ENCODE measurements at places on chromosomes 5 and 9.

DNA sequence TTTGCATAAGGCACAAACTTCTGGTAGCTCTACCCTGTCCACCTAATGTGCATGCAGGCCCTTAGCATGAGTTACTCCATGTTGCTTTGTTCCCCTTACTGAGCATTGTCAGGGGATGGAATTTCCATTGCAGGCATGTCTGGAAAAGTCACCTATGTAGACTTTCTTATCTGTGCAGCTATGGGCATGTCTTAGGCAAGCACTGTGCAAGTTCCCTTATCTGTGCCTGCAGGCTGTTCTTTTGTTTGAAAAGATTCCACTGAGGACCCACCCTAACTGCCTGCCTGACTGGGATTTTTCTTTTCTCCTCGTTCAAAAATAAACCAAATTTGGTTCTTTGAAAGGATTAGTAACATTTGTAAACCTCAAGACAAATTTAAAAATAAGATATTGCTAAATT, 587.0 kb downstream of the CDH18 start:
- DNase-seq = no peak

DNA sequence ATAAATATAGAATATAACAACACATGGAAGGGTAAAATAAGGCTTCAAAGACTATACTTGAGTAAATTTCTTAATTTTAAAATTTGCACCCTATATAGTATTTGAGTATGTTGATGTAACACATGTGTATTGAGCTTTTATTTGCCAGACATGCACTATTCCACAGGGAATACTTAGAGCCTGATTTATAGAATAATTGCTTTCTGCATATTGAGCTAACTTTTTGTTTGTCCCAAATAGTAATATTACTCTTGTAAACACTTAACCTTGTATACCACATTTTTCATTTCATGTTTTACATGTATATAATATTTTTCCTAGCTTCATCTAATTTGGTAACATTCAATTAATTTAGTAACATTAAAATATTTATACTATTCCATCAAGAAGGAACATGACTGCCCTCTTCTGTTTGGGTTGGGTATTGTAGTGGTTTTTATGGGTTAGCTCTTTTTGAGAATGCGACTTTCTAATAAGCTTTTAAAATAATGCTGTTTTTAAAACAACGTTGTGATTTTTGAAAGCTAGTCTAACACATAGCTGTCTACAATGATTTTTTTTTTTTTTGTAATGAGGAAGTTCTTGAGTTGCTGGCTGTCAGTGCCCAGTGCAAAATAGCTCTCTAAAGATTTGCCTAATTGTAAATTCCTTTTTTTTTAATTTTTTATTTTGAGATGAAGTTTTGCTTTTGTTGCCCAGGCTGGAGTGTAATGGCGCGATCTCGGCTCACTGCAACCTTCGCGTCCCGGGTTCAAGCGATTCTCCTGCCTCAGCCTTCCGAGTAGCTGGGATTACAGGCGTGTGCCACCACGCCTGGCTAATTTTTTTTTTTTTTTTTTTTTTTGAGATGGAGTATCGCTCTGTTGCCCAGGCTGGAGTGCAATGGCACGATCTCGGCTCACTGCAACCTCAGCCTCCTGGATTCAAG, 4.8 kb downstream of the SUB1 start:
- peak; percentile 70 for DNase-seq

- peak; percentile 17 for DNase-seq
Observed at GRCh38 chr9:126975327-126976220, 61.0 kb downstream of the RALGPS1 start.

DNA sequence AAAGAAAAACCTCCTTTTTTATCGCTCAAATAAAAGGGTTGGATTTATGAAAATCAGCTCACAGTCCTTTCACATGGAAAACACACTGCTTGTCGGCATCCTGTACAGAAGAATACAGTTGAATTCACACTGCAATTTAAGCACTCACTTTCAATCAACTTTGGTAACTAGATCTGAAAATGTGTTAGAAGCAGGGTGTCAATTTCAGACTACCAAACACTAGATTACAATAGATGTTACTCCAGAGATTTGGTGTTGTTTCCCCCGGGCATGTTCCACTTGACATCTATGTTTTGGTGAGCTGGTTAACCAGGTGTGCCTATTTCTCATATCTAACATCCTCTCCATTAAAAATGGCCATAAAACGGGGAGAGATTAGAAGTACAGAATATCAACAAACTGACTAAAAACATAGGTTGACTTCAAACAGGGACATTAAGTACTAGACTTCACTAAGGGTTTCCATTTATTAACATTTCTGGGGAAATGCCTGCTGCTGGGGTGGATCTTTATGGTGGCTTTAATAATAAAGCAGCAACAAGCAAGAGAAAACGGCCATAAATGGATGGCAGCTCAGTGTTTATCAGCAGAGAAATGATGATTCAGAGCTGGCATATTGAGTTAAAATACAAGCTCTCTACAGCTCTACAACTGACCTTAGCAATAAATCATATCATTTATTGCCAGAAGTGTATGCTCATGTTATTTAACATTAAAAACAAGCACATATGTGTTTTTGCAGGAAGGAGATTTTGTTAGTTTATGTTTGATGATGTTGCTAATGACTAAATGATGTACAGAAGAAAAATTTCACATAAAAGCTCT, 158.8 kb downstream of the SLF1 start:
- no peak for DNase-seq

GRCh38 chr5:128895122-128895521, 70.2 kb upstream of the SLC27A6 start:
- DNase-seq = no peak

GRCh38 chr5:68685863-68686262, 408.0 kb upstream of the SLC30A5 start:
- no peak for DNase-seq

DNA sequence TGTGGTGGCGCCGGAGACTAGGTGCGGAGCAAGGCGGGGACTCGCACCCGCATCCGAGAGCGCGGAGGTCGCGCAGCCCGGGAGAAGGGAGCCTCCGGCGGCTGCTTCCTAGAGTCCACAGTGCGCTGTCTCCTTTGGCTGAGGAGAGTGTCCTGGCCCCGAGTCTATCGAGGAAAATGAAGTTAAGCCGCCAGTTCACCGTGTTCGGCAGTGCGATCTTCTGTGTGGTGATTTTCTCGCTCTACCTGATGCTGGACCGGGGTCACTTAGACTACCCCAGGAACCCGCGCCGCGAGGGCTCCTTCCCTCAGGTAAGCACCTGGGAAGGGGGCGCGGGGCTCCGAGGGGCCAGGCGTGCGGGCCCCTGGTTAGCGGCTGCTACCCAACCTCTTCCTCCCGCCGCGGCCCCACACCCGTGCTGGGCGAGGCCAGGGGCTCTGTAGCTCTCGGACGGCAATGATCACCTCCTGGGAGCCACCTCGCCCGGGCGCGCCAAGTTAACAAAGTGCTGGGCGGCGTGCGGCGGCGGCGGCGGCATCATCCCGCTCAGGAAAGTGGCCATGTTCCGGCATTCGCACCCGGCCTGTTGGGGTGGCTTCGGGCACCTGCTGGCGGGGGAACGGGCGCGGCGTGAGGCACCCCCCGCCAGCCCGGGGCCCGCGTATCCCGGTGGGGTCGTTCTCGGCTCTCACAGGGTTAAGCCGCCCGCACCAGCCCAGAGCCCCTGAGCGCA, 681 bp downstream of the MAN2A1 start:
- peak; percentile 39 for DNase-seq

- no peak for DNase-seq
Observed at GRCh38 chr5:42887097-42887496, 75.4 kb upstream of the SELENOP start.

GRCh38 chr9:80957801-80958200, 731.5 kb downstream of the TLE1 start:
- DNase-seq = no peak

- no peak for DNase-seq
Observed at GRCh38 chr5:67133776-67134175, 62.8 kb downstream of the CD180 start.

GRCh38 chr9:93110311-93110855, 14.4 kb downstream of the CARD19 start:
- no peak for DNase-seq

- no peak for DNase-seq
Observed at GRCh38 chr5:115501464-115502210, 42.9 kb downstream of the FEM1C start.

DNA sequence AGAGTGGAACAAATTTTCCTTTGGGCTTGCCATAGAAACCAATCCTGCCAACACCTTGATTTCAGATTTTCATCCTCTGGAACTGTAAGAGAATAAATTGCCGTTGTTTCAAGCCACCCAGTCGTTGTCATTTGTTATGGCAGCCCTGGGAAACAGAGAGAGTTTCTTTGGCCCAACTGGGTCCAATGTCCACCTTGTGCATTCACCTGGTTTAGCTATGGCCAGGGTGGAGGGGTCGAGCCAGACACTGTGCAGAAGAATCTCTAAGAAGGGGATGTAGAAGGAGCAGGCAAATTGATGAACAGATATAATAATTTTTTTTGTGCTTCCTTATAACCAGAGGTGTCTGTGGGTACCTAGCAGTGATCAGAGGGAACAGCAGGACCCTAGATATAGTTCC, 9.8 kb downstream of the KIF4B start:
- no peak for DNase-seq

GRCh38 chr9:37511016-37512010, 25.6 kb downstream of the POLR1E start:
- no peak for DNase-seq

DNA sequence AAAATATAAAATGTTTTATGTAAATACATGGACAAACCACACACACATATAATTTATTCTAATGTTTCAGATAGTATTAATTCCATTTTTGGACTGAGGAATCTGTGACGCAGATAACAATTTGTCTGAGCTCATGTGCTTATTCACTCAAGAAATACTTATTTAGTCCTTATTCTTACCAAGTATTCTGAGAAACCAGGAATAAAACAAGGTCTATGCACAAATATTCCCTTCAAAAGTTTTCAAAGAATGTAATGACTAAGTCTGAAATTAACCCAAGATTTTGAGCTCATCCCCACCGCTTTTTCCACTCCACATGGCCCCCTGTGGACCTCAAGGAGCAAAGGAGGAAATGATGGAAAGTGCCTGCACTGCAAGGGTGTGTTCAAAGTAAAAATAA, 1022.3 kb downstream of the EFNA5 start:
- DNase-seq = no peak

DNA sequence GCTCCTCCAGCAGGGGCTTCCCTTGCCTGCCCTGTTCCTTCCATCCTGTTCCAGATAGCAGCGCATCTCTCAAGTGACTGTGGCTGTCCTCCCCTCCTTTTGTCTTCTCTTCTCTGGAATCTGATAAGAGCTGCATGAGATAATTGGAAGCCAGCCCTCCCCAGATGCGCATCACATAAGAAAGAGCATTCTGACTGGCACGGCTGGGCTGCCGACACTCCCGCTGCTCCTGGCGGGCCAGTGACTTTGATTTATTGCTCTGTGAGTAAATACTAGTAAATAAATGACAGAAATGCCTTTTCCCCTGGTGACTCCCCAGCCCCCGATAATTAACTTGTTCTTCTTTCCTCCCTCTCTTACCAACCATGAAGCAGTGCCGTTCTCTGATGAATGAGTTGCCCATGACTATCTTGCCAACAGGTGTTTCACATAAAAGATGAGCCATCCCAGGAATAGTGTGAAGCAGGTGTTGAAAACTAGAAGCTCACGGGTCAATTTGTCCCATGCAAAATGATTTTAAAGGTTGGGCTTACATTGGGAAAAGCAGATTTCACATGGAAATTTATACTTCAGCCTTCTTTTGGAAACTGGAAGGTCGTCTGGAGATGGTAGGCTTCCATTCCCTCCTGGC, 212.3 kb downstream of the ERCC6L2 start:
- no peak for DNase-seq

GRCh38 chr5:10591159-10591558, 27.3 kb downstream of the ANKRD33B start:
- no peak for DNase-seq

GRCh38 chr5:90477621-90478215, 3.1 kb downstream of the POLR3G start:
- DNase-seq = peak; percentile 3

DNA sequence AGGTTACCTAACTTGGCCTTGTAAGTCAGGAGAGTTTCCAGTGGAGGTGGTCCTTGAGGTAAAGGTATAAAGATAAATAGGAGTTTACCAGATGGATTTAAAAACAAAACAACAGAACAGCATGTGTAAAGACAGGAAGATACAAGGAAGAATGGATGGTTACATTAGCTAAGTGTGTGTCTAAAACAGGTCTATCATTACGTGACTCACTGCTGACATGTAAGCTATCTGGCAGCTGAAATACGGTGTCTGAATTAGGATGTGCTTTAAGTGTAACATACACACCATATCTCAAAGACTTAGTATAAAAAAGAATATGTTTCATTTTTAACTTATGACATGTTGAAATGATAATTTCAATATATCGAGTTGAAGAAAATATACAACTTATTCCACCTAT, 405.1 kb upstream of the ADAMTSL1 start:
- no peak for DNase-seq

DNA sequence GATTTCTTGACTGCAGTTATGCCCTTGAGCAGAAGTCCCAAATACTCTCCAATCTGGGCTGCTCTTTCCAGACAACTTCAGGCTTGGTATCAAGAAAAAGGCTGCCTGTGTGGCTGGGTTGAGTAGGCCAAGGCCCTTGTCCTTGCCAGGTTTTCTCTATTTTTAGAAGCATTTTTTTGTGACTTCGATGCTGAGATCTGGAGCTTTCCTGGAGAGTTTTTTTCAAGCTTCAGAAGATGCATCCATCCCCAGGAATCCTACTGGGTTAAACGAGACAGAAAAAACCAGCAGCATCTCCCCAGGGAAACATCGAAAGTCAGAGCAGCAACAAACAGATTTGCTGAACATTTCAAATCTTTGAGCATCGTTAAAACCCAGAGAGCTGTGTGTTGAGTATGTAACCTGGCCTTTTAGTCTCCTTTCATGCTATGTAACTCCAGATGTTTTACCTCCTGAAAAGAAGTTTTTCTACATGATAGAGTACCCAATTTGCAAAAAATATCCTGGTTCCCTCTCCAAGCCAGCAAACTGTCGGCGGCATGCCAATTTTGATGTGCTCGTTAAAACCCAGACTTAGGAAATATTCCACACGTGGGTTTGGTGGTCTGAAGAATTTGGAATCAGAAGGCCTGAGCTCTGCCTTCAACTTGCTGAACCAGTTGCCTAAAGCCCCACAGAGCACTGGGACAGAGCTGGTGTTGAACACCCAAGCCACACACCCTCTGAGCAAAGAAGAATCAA, 98.1 kb upstream of the ALDH1B1 start:
- DNase-seq = no peak

DNA sequence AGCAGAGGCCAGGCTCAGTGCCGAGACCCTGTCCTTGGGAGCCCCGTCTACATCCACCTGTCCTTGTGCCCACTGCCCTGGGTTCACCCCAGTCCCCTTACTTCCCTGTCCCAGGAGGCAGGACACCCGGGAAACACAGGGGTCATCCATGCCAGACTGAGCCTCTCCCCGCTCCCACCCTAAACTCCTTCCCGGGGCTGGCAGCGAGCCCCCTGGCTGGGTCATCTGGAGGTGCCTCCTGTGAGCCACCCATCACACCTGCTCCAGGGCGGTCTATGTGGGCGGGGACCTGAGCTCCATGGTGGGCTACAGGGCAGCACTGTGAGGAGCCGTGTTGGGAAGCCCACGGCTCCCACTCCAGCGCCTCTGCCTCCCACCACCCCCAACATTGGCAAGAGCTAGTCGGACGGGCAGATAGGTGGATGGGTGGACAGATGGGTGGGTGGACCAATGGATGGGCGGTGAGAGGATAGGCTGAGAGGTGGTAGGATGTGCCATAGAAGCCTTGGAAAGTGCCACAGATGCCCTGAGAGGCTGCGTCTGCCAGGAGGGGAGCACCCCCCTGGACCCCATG, 42.5 kb upstream of the RXRA start:
- no peak for DNase-seq

Measured in lung microvascular endothelial cell (primary cell).